ENCODE measurements at places on chromosomes 3 and 15.

- DNase-seq, result no peak
Measured at GRCh38 chr3:45693941-45694521, 4.8 kb downstream of the SACM1L start.

- DNase-seq, result no peak
Measured at GRCh38 chr15:88802991-88803240, 320 bp upstream of the ACAN start.

DNA sequence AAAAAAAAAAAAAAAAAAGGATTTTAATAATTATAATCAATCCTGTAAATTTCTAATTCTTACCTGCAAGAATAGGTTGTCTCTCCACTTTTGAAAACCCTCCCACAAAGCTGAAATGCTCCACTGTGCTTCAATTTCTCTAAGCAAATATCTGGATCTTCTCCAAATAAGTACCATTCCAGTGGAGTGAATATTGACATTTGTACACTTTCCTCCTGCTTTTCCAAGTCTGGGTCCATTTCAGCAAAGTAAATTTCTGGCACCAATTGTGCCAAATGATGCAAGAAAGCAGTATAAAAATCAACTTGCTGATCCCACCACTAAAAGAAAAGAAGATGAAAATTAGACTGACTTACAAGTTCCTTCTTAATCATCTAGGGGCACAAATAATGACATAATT lies 19.9 kb downstream of the UBR1 start:
- DNase-seq, result no peak

DNA sequence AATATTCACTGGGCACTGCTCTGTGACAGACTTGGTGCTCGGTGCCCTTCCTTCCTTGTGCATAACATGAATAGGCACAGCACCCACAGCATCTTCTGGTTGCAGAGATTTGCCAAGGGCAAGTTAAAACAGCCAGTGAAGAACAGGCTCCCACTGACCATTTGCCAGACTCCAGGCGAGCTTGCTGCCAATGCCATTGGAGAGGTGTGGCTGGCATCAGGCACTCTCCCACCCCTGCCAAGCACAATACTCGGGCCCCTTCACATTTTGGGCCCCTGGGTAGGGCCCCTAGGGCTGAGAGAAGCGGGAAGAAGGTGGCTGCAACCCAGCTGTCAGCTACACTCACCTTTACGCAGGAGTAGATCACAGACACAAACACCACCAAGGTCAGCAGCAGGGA lies 112.1 kb downstream of the SEC22A start:
- DNase-seq, result no peak

GRCh38 chr3:84224262-84224661 lies 734.5 kb upstream of the CADM2 start:
- DNase-seq, result no peak

GRCh38 chr3:186717039-186717457 lies at the start of gene KNG1:
Gene KNG1, plus strand, starts transcription at chr3:186717359. Its CDS starts 184 bp downstream, at chr3:186717543.
- no peak for DNase-seq

DNA sequence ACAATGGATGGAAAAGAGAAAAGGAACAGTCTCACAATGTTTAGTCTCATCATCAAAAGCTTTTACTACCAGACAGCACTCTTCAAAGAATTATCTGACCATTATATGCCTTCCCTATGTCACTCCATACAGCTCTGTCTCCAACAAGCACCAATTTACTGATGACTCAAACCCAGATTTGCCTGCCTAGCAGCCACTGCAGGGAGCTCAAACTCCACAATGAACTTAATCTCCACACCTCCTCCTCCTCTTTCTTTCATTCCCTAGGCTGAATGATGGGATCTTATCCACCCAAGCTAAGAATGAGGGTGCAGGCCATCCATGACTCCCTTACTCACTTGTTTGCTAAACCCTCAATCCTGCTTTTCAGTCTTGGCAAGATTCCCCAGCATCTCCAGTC lies 45.5 kb downstream of the NBEAL2 start:
- no peak for DNase-seq
